ENCODE measurements at places on chromosomes 2 and 18.

- DNase-seq, result no peak
These were observed 191.3 kb downstream of the TFCP2L1 start for GRCh38 chr2:121093692-121094091.

DNA sequence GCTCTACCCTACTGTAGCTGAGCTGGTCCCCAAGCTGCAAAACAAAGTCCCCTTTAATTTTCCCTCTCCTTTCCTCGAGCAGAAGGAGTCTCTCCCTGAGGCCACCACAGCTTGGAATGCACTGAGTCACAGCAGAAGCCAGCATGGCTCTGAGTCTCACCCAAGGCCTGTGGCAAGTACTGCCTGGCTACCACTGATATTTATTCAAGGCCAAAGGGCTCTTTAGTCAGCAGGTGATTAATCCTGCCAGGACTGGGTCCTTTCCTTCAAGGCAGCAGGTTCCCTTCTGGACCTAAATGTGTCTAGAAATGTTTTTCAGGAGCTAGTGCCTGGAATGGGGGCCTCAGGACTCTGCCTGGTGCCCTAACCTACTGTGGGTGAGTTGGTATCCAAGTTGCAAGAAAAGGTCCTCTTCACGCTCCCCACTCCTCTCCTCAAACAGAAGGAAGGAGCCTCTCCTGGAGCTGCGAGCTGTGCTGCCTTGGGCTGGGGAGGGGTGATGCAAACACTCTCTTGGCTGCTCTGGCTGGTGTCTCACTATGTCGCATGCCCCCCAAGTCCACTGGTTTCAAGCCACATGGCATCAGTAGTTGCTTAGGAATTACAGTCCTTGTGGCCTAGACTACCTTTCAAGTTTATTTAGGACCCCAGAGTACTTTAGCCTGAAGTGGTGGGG is 53.4 kb downstream of the CD28 start:
- DNase-seq, result no peak

GRCh38 chr18:68418881-68419280 is 296.0 kb downstream of the TMX3 start:
- DNase-seq, result no peak

- no peak for DNase-seq
These were observed 665.5 kb upstream of the SOX11 start for GRCh38 chr2:5026571-5027234.

DNA sequence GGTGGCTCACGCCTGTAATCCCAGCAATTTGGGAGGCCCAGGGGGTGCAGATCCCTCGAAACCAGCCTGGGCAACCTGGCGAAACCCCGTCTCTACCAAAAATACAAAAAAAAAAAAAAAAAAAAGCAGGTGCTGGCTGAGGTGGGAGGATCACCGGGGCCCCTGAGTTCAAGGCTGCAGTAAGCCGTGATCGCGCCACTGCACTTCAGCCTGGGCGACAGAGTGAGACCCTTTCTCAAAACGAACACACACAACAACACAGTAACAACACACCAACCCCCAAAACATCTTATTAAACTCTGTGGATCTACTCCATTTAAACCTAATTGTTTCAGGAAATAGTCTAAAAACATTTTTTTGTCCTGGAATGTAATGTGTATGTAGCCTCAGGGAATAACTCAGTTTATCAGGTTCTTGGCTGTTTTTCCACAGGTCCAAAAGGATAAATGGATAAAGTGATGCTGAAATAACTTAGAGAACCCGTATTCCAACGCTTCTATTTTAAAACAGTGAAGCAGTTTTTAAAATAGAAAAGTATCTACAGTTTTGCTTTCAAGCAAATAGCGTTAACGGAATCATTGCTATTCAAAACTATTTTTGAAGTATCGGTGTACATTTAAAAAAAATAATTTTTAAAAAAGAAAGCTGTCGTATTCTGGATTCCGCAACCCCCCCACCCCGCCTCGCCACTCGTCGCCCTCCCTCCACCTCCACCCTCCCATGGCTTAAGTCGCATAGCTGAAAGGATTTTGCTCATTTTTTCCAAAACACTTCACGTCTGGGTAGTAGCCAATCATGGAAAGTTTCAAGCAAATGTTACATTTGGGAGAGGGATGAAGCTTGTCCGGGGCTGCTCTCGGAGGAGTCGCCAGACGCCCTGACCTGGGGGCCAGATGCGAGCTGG is 895 bp upstream of the GLS start:
- no peak for DNase-seq

DNA sequence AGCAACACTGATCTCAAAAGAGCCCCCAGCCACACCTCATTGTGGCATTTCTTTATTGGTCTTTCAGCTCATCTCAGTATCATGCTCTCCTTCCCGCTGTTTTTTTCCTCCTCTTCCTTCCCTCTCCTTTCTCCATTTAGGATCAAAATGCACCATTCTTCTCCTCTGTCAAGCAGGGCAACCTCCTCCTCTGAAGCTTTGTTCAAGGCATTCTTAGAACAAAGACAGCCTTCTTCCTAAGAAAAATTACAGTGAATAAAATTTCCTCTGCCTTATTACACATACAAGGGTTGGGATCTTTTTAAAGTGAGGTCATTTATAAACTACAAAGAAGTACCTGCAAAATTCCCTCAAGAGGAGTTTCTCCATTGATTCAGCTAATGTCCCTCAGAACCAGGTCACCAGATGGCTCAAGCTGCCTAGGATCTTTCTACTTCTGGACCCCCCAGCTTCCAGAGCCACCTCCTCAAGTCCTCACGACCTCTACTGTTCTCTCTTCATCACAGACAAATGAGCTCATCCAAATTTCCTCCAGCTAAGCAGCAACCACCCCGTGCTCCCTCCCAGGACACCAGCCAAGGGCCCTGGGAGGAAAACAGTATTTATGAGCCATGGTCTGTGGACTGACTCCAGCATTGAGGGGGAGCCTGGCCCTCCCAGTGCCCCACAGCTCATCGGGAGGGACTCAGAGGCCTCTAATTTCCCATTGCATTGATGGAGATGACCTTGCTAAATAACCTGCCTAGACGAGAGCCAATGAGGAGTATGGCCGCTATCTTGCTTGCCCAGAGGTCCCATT is 18.0 kb downstream of the SFXN5 start:
- peak; percentile 30 for DNase-seq

DNA sequence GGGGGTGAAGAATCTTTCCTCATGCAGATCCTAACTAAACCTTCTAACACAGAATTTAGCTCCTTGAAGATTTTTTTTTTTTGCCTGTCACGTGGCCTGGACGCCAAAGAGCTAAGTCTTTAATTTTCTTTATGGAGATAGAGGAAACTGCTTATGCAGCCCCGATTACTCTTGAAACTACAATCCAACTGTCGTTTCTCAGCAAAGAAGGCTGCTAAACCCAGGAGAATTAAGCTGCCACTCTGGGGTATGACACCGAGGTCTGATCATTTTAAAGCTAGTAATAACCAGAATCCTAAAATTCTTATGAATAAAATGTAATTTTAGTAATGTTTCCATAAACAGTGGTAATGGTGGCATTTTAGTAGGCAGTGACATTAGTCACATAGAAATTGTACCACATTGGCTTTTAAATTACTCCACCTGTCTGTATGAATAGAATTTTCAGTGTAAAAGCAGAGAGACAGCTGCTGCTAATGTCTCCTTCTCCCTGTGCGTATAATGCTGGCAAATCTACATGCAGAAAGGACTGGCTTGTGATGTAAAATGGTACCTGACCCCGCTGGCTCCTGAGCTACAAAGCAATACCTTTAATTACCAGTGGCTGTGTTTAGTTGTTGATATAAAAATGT is 86.5 kb downstream of the MEIS1 start:
- no peak for DNase-seq

DNA sequence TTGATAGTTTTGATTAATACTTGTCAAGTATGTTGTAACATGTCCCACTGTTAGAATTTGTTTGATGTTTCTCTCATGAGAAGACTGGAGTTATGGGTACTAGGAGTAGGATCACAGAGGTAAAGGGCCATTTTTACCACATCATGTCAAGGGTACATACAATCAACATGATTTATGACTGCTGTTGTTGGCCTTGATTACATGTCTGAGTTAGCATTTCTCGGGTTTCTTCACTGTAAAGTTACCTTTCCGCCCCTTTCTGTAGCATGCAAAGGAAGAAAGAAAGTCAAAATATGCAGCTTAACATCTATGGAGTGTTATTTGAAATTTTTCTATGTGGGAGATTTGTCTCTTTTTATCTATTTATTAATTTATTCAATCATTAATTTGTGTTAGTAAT is 1456.4 kb downstream of the SUCLG1 start:
- DNase-seq, result no peak

DNA sequence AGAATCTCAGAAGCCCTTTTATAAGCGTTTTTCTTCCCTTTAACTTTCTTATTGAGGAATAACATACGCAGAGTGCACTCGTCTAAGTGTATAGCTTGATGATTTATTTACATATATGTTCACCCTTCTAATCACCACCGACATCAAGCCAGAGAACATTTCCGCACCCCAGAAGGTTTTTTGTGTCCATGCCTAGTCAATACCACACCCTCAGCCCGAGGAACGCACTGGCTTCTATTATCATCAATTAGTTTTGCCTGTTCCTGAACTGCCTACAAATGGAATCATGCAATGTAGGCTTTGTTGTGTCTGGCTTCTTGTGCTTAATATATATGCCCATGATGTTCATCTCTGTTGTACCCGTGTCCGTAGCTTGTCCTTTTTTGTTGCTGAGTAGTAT is 27.7 kb downstream of the SDC1 start:
- DNase-seq, result no peak

- DNase-seq, result no peak
These were observed 100.1 kb upstream of the ASAP2 start for GRCh38 chr2:9106338-9107167.

- DNase-seq, result no peak
These were observed 346.1 kb upstream of the PLGLB2 start for GRCh38 chr2:87401726-87402345.

DNA sequence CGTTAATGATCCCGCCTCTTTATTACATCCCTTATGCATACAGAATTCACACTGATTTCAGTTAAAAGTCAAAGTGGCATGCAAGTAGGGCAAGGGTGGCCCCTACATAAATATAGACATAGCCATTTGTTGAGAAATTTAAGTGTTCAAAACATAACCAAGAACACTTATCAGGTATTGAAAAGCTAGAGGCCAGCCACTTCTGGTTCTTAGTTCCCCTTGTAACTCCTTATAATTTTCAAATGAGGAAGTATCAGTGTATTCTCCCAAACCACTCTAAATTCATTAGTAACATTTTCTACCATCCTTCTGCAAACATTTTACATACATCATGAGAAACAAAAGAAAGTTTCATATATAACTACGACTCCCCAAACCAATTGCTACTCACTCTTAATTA is 5.8 kb upstream of the ARL5A start:
- DNase-seq, result no peak

GRCh38 chr2:45643543-45644542 is 7.6 kb upstream of the PRKCE start:
- peak; percentile 44 for DNase-seq

Measured in uterus (tissue), 4 donors.